NCI-H526 treated with DMSO at 0.1 percent for 48 hours (cell line): ENCODE measurements at places on chromosomes 5 and 9.

- no peak for DNase-seq
These were observed 41.3 kb upstream of the ITGA2 start for GRCh38 chr5:52947851-52948250.

DNA sequence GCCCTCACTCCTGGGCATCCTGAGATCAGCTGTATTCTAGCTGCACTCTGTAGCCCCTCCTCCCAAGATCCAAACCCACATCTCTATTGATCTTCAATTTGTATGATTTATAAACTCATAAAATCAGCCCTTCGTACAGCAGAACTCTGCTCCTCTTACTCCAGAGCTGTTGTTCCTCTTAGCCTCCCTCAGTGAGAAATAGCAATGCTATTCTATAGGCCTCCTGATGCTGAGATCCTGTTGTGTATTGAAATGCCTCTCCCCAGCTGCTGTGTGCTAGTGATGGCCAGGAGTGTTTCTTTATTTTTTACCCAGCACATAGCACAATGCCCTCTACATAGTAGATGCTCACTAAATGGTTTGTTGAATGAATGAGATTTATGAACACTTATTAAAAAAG, 320.5 kb upstream of the ADCY2 start:
- DNase-seq, result no peak

DNA sequence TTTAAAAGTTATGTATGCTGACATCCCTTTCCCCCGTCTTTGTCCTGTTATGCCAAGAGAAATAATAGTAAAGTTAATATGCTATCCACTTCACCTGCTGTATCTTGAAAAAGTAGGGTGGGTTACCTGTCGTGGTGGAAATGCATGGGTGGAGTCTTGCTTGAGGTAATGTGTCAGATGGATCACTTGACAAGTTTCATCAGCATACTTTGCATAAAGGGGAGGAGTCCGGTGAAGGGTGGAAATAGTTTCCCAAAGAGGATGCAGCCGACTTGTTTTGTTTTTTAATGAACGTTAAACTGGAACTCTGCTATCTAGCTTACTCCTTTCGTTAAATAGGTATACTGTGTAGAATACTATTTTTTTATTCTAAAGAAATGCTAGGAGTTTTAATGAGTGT, 9.0 kb upstream of the DMRT3 start:
- DNase-seq, result peak; percentile 49

DNA sequence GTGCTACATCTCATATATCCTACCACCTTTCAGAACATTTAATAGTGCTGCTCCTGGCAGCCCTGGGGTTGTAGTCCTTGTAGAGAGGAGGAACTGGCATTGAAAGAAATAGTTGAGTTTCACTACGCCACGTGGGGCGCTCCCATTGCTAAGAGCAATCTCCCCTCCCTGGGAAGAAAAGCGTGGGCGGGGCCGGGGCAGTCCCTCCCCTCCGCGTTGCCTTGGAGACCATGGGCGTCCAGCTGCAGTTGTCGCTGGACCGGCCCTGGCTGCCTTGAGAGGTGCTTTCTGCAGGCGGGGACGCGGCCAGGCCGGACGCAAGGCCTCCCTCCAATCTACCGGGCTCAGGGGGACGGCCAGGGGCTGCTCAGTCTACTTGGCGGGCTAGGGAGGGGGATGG, 368 bp upstream of the CCDC180 start:
- DNase-seq, result no peak

DNA sequence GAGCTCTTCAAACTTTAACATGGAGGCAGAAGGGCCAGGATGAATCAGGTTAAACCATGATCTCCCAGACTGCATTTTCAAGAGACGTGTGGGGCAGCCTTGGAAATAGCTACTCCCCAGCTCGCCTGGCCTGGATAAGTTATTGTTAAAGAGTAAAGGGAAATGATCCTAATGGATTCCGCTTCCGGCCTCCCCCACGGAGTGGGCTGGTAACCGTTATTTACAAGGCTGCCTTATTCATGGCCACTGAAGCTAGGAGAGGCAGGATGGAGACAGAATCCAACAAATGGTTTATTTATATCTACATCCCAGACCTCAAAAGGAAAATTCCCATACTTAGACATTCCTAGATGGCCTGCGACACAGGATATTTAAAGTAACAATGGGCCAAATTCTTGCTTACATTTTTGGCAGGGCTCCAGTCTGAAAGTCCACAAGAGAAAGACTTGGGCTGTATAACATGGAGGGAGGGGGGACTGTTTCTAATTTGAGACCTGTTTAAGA, 27.9 kb downstream of the SPRY4 start:
- no peak for DNase-seq

GRCh38 chr9:20363233-20363632, 259.1 kb downstream of the MLLT3 start:
- no peak for DNase-seq

GRCh38 chr5:16669776-16670175, 53.0 kb upstream of the RETREG1 start:
- no peak for DNase-seq

DNA sequence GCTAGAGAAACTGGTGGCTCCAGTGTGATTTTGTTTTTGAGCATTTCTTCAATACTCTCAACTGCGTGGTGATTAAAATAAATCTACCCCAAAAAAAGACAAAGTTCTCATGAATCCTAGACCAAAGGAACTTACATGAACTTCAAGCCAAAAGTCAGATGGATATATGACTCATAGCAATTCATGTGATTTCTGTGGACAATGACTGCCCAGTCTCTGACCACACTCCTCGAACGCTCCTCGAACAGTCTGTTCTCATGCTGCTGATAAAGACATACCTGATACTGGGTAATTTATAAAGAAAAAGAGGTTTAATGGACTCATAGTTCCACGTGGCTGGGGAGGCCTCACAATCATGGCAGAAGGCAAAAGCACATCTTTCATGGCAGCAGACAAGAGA, 46.4 kb upstream of the CEP78 start:
- DNase-seq, result no peak

DNA sequence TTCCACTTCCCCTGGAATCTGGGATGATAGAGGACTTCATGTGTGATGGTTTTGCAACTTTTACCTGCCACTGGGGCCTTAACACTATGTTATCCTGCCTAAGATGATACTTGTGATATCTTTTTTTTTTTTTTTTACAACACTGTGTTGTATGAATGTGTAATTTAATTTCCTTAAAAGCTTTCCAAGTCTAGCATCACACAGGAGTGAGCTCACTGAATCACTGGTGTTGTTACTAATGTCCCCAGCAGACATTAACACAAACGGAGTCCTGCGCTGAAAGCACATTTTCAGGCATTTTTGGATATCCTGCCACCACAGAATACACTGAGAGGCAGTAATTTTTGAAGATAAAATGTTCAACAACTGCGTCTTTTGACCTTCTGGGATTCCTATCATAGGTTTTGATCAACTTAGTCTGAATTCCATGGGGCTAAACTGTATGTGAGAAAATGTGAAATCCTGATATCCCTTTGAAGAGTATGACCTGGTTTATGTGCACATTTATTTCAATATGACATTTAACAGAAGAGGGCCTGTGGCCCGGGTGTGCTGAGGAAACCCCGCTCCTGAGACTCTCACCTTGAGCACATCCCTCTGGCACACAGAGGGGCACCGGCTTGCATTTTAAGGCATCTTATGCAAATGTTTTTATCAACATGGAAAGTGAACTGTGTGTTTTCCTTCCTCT, 118.0 kb downstream of the FSTL4 start:
- DNase-seq, result no peak

GRCh38 chr9:128323791-128324190, 1.2 kb downstream of the COQ4 start:
- no peak for DNase-seq

DNA sequence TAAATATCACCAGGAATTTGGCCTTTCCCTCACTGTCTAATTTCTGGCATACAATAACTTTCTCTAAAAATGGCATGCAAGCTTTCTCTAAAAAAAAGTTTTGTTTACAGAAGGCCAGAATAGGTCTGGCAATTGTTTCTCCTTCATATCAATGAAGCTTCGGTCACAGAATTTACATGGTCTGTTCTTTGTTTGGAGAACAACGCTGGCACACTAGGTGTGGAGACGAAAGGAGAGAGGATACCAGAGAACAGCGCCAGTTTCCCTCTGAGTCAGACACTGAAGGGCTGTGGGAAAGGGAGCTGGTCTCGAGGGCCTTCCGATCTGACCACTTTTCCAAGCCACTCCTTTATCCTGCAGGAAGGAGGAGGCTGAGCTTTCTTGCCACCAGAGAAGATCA, 60.1 kb upstream of the ITGA1 start:
- no peak for DNase-seq

DNA sequence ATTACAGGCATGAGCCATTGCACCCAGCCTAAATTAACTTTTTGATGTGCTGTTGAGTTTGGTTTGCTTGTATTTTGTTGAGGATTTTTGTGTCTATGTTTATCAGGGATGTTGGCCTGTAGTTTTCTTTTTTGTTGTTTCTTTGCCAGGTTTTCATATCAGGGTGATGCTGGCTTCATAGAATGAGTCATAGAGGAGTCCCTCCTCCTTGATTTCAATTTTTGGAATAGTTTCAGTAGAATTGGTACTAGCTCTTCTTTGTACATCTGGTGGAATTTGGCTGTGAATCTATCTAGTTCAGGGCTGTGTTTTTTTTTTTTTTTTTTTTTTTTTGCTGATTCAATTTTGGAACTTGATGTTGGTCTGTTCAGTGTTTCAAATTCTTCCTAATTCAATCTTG, 1164.3 kb upstream of the DMAC1 start:
- DNase-seq, result no peak

DNA sequence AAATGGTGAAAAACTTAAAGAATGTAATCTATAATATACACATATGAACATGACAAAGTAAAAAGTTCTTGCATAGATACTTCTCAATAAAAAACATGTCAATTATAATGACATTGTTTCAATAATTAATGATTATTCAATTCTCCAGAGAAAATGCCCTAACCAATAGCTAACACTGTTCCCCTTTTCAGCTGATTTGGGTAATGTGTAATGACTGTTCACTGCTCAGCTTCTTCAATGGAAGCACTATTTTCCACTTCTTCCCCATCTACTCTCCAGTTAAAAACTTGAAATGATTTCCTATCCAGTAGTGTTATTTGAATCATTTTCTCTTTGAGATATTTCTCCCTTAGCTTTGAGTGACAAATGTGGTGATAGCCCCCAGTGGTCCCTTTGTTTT, 62.3 kb downstream of the CEP120 start:
- DNase-seq, result no peak

GRCh38 chr9:107614765-107615164, 125.2 kb upstream of the KLF4 start:
- DNase-seq, result no peak

DNA sequence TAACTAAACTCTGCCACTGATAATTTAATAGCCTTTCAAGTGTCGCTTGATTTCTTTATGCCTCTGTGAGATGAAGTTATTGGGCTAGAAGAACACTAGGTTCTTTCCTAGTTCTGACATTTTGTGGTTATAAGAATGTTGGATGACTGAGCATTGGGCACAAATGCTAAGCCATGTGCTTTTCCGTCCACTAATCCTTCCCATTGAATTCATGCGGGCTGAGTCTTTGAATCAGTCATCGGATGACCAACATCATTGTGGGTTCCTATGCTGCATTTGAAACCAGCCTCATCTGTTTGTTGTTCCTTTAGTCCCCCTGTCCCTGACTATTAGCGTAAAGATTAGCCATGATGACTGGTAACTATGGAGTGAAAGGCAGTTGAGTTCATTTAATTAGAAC, 58.5 kb downstream of the ALDH1A1 start:
- no peak for DNase-seq

DNA sequence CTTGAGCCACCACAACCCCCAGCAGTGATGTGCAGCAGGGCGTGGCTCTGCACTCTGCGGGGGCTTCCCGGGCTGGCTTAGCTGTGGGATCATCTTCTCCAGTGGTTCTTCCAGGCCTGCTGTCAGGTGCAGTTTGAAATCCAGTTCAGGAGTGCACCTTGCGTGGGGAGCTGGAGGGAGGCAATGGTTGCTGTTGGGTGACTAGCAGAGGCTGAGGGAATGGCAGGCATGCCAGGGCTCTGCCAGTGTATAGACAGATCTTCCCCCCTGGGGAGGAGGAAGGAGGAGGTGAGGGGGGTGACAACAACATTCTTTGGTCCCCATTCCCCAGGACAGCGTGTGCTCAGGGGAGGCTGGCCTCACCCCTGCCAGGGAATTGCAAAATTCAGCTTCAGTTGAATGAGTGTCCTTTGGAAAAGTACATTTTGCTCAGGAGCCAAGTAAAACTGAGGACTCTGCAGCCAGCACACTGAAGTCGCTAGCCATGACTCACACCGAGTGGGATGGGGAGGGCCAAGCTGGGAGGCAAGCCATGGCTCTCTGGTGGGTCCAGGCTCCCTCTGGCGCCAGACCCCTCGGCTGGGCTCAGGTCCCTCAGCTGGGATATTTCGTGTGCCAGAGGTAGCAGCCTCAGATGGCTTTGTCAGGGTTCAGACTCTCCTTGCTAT, 35.0 kb downstream of the ERGIC1 start:
- DNase-seq, result no peak

DNA sequence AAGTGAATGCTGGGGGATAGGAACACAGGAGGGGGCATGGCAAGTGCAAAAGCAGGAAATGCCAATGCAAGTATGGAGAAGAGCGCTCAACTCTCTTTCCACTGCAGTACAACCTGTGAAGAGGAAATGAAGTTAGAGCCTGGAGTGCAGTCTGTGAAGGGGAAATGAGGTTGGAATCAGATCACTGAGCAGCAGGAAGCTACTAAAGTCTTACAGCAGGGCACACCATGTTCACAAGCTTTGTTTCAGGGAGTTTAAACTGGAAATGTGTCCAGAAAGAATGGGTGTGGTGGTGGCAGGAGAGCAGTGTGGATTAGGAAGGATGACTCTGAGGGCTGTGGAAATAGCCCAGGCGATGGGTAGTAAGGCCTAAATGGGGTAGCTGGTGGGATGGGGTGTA, 15.4 kb downstream of the ARHGEF37 start:
- no peak for DNase-seq

- peak; percentile 15 for DNase-seq
These were observed at the start of gene ADAMTS19 for GRCh38 chr5:129459777-129460671. TSS of gene ADAMTS19 (plus strand) at chr5:129460298. CDS start at chr5:129460392, 94 bp downstream.

- no peak for DNase-seq
These were observed 1.8 kb upstream of the SH2D3C start for GRCh38 chr9:127780126-127780885.

DNA sequence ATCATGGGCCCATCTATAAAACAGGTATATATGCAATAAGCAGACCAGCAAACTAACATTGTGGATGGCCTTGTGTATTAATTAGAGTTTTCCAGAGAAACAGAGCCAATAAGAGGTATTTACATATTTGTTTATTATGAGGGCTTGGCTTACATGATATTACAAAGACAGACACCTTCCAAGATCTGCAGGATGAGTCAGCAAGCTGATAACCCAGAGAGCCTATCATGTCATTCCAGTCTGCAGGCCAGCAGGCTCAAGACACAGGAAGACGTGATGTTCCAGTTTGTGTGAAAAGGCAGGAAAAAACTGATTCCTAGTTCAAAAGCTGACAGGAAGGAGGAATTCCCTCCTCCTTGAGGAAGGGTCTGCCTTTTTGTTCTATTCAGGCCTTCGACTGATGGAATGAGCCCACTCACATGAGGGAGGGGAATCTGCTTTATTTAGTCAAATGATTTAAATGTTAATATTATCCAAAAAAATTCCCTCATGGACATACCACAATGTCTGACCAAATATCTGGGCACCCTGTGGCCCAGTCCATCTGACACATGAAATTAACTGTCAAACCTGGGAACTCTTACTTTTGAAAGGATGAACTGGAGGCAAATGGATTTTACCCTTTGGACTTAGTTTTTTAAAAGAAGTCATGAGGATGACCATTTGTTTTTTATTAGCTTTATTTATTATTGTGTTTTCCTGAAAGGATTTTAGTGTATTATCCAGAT, 161.2 kb upstream of the CHD1 start:
- DNase-seq, result no peak
